ENCODE measurements at places on chromosomes 13 and 19.

DNA sequence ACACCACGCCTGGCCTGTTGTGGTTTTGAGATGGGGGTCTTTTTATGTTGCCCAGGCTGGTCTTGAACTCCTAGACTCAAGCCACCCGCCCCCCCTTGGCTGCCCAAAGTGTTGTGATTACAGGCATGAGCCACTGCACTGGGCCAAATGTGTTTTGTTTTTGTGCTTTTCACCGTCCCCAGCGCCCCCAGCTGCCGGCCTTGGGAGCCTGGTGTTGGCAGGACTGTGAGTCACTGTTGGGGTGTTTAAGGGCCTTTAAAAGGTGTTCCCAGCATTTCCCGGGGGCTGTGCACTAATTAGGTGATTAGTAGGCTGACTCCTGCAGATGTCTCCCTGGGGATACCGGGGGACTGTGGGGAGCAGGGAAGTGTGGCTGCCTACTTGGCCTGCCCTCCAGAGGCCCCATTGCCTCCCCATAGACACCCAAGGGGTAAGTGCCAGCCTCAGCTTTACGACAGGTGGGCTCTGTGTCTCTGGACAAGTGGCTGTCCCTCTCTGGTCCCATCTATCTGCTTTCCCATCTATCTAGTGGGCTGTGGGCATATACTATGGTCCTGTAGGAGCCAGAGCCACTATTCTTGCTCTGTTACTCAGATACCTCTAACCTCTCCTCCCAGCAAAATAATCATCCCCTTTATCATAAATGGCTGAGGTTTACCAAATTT, 11.8 kb upstream of the TLE5 start:
- no peak for DNase-seq

GRCh38 chr19:15129856-15130585, 22.8 kb downstream of the SYDE1 start:
- no peak for DNase-seq

GRCh38 chr19:54630782-54631181, 498 bp downstream of the LILRB1 start:
- DNase-seq: no peak

- DNase-seq: no peak
Measured at GRCh38 chr19:49809160-49809940, 3.7 kb downstream of the FUZ start.

- no peak for DNase-seq
Measured at GRCh38 chr13:66469745-66470144, 760.4 kb downstream of the PCDH9 start.

DNA sequence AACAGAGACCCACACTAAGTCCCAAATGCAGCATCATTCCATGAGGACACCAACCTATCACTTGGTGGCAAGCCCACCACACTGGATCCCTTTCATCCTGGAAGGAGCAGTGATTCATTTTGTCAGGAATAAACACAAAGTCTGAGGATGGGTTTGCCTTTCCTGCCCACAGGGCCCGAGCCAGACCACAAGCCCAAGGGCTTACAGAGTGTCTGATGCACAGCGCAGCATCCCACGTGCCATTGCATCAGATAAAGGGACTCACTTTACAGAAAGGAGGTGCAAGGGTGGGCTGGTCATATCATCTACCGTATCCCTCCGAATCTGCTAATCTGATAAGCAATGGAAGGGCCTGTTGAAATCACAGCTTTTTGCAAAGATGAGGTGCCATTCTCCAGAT, 12.2 kb upstream of the KCTD15 start:
- DNase-seq: no peak

DNA sequence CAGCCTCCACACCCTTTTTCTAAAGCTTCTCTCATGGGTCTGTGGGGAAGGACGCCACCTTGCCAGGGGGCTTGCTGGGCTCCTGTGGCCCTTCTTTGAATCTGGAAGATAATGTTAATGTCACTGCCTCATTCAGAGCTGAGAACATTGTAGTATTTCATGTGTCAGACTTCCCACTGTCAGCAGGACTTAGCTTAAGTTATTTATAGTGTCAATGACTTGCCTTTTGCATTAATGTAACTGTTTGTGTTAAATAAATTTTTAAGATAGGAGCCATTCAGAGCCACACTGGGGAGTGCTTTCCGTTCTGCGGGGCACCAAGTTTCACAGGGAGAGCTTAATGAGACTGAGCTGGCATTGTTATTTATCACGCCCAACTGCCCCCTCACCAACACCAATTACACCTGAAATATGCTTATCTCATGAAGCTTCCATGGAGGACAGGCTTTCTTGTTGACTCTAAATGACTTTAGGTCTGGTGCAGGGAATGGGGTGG, 226.9 kb upstream of the UBL3 start:
- DNase-seq: no peak

- DNase-seq: no peak
Measured at GRCh38 chr13:46401432-46401831, 14.4 kb upstream of the RUBCNL start.

DNA sequence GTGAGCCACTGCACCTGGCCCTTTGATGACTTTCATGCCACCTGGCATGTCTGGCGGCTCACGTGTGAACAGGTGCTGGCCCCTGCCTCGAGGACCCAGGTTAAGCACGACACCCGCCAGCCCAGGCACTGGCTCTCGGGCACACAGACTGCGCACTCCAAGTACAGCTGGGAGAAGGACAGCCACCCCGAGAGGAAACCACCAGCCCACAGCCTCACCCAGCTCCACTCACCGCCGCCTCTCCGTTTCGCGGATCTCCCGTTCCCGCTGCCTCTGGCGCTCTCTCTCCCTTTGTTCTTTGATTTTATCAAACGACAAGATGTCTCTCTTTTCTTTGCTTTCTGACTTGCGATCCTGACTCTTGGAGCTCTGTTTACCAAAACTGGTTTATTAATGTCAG, 27.4 kb upstream of the TINCR start:
- no peak for DNase-seq

DNA sequence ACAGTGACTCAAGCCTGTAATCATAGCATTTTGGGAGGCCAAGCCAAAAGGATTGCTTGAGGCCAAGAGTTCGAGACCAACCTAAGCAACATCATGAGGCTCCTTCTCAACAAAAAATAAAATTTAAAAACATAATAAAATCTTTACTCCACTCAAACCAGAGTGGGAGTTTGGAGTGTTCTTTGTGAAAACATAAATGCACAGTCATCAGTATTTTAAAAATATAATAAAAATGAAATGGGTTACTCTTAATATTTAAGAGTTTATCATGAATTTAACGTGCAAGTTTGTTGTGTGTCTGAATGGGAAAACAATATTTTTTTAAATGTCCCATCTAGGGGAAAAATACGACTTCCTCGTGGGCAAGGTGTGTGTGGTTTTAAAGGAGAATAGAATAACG, 78.6 kb upstream of the STARD13 start:
- no peak for DNase-seq

DNA sequence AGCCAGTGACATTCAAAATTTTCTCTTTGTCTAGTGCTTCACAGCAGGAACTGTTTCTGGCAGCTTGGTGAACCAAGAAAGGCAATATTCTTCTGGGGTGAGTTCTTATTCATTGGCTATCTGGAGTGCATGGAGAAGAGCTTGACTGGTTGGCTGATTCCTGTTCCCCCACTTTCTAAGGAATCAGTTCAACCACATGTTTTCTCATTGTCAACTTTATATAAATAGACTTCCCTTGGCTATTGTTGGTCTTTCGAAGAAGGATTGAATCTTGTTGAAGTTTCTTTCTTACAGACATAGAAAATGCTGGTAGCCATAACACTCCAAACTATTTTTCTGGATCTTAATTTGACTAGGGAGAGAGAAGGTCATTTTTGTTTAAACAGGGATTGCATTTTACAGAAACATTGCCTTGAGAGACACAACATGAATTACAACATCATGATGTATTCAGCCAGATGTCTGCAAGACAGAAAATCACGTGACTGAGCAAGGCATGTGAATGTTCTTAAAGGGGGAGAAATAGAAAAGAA, 85.2 kb downstream of the EDNRB start:
- no peak for DNase-seq

GRCh38 chr19:13277104-13277809, 127.0 kb downstream of the IER2 start:
- DNase-seq: no peak

- no peak for DNase-seq
Measured at GRCh38 chr19:12664406-12665280, 1.9 kb downstream of the MAN2B1 start.

- no peak for DNase-seq
Measured at GRCh38 chr19:6813659-6814058, 41.2 kb downstream of the VAV1 start.

DNA sequence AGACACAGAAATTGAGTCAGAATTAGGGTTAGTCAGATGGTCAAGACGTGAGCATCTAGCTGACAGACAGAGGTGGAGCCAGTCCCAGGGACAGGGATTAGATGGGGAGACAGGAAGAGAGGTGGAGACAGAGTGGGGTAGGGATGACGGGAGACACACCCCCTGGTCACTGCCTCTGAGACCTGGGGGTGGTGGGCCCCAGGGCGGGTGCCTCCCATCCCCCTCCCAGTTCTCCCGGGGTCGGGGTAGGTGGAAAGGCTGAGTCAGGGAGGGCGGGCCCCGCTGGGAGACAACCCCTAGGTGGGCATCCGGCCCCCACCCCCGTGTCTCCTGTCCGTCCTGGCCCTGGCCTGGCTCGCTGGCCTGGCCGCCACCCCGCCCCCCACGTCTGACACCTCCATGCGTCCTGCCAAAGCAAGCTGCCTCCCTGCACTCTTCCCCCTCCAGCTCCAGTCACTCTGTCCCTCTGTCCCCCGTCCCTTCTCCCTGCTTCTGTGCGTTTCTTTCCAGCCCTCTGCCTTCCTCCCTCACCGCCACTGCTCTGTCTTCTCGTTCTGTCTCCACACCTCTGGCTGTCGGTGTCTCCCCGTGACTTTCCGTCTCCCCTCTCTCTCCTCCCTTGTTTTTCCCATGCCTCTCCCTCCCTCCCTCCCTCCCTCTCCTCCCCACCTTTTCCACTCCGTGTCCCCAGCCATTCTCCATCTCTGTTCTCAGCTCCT, 15.1 kb downstream of the CCDC97 start:
- DNase-seq: no peak

GRCh38 chr13:103306163-103306562, 239.9 kb upstream of the SLC10A2 start:
- no peak for DNase-seq

DNA sequence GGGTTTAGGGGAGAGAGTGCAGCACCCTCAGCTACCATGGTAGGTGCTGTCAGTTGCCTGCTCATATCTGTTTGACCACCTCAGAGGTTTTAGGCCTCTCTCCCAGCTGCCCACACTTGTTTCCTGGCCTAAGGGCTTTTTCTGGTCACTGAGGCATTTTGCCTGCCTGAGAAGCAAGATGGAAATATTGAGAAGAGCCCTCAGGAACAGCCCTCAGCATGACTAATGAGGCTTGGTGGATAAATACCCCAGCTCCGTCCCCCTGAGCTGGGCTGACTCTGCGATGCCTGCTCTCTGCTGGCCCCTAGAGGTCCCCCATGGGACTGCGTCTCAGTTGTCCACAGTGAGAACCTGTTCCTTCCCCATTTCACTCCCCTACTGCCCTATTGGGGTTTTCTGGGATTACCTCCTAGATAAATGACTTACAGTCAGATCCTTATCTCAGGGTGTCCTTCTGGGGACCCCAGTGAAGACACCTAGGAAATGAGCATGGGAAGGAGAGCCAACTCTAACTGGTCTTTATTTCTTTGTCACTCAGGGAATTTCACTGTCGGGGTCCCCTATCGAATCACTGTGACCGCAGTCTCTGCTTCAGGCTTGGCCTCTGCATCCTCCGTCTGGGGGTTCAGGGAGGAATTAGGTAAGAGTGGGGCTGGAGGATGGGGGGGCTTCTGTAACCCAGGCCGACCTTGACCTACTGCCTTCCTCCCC, 13.3 kb downstream of the PALM3 start:
- no peak for DNase-seq

GRCh38 chr19:20482721-20483120, 82.9 kb downstream of the ZNF737 start:
- DNase-seq: no peak

- no peak for DNase-seq
Measured at GRCh38 chr19:13128583-13128982, 10.5 kb downstream of the NACC1 start.

DNA sequence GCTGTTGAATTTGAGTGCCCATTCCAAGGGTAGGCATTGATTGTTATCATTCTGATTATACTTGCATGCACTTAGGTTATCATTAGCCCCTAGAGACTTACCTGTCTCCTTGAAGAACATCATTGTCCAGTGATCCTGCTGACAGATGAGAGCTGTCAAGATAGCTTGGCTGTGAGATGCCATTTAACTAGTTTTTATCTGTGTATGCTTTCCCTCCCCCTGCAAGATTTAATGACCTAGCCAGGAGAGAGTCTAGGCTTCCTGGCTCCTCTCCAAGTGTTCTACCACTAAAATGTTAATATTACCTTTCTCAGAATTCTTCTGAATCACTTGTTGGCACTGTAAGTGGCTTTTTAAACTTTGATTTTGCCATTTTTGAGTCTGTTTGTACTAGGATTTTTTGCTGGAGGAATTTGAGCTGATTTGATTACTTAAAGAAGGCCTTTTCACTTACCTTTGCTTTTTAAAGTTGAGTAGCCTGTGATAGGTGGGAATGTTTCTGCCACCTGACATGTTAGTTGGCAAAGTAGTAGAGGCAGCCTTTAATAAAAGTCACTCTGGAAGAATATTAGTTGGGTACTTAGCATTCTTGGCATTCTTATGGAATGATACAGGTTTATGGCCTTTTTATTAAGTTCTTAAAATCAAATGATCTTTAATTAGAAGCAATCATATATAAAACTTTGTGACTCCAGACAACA, 41.1 kb downstream of the ARHGAP35 start:
- DNase-seq: no peak

GRCh38 chr19:49968279-49968922, 7.4 kb upstream of the SIGLEC11 start:
- DNase-seq: no peak

DNA sequence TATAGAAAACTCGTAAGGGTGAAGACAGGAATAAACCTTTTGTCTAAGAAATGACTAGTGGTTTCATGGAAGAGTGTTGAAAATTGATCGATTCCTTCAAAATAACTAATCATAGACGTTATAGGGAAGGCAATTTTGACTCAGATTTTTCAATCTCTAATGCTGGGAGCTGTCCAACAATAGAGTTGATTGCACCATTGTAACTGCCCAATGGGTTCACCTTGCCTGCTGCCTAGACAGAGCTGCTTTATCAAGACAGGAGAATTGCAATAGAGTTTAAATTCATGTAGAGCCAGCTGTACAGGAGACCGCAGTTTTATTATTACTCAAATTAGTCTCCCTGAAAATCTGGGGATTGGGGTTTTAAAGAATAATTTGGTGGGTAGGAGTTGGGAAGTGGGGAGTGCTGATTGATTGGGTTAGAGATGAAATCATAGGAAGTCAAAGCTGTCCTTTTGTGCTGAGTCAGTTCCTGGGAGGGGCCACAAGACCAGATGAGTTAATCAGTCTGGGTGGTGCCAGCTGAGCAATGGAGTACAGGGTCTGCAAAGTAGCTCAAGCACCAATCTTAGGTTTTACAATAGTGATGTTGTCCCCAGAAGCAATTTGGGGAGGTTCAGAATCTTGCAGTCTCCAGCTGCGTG, 16.8 kb upstream of the ADGRE2 start:
- DNase-seq: no peak

DNA sequence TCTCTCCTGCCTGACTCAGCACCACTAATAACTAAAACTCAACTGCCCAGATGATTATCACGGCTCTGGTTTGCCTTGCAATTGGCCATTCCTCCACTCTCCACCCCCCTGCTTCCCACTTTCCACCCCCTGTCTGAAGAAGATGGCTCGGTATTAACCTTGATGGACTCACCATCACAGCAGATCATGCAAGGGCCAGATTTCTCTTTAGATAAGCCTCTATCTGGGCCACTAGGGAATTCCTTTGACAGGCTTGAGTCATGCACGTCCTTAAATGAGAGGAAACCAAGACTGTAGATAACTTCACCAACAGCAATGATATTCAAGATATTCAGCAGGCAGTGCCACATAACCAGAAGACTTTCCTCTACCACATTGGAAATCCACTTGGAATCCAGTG, 131.1 kb upstream of the NBEA start:
- no peak for DNase-seq
